Endothelial cell of coronary artery (primary cell): ENCODE measurements at places on chromosomes 11 and 22. TPM values are rescaled to one million over a fixed set of nuclear protein-coding genes. Genes with fewer than 3 reads are reported as not detected.

KRTAP5-11 gene
- total RNA-seq: not detected in 2 replicates

RAC2 gene
- 20.8 and 30.0 TPM in 2 replicates for total RNA-seq

ARHGEF12 gene
- 81.3 and 104 TPM in 2 replicates for total RNA-seq

PTPN5 gene
- total RNA-seq: not detected in 2 replicates

OR8D4 gene
- under 0.01 TPM in 1 of 2 replicates, not detected in the other for total RNA-seq

KLHDC7B gene
- not detected in 2 replicates for total RNA-seq

GAB2 gene
- 16.8 and 17.6 TPM in 2 replicates for total RNA-seq

MAPK1 gene
- total RNA-seq: 38.6 and 43.7 TPM in 2 replicates

ARHGEF17 gene
- 21.4 and 34.0 TPM in 2 replicates for total RNA-seq

HORMAD2 gene
- total RNA-seq: not detected in 2 replicates

ALG8 gene
- 32.5 and 35.3 TPM in 2 replicates for total RNA-seq

TP53I11 gene
- 25.2 and 28.9 TPM in 2 replicates for total RNA-seq

KCNK4 gene
- total RNA-seq: not detected in 2 replicates

FLRT1 gene
- not detected in 2 replicates for total RNA-seq

NNMT gene
- total RNA-seq: 231 and 378 TPM in 2 replicates
